ENCODE measurements at places on chromosomes 2 and 18. TPM values are rescaled to one million over a fixed set of nuclear protein-coding genes. Genes with fewer than 3 reads are reported as not detected.
A peak's percentile ranks its signal among the peaks of the same experiment; 100 is the strongest.

GRCh38 chr2:176091329-176092258 lies 927 bp upstream of the HOXD13 start:
- no peak for DNase-seq

GRCh38 chr2:231642631-231643494 lies 50.2 kb downstream of the TEX44 start:
- peak; percentile 88 for DNase-seq

DNA sequence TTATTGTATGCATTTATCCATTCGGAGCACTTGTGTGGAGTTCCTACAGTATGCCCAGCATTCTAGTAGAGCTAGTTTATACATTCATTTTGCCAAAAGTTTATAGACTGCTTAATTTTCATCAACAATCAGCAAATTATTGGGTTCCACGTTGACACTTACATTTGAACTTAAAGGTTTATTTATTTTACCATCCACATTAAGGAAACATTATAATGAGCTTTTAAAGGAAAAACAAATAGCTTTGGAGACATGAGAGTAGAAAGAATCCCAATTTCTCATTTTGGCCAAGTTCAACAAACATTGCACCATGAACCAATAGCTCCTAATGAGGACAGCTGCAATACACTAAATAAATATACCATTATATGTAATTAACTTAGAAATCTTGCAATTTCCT lies 501.2 kb upstream of the SMIM21 start:
- no peak for DNase-seq

DNA sequence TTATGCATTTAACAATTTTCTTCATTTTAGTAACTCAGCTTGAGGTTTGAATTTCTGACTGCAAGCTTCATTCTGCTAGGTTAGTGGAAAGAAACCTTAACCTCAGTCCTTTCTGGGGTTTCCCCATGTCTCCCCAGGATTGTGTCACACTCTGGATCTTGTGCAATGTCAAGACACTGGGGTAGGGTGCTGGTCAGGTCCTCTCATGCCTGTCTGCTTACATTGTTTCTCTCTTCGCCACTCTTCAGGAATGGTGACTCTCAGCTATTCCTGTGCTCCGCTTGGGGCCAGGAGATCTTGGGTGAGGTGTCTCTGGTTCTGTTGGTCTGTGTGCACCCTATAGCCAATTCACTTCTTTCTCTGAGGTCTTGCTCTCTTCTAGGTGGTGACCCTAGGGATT lies 23.9 kb downstream of the CTLA4 start:
- DNase-seq = no peak

GRCh38 chr2:58558881-58559280 lies 317.8 kb upstream of the FANCL start:
- no peak for DNase-seq

DNA sequence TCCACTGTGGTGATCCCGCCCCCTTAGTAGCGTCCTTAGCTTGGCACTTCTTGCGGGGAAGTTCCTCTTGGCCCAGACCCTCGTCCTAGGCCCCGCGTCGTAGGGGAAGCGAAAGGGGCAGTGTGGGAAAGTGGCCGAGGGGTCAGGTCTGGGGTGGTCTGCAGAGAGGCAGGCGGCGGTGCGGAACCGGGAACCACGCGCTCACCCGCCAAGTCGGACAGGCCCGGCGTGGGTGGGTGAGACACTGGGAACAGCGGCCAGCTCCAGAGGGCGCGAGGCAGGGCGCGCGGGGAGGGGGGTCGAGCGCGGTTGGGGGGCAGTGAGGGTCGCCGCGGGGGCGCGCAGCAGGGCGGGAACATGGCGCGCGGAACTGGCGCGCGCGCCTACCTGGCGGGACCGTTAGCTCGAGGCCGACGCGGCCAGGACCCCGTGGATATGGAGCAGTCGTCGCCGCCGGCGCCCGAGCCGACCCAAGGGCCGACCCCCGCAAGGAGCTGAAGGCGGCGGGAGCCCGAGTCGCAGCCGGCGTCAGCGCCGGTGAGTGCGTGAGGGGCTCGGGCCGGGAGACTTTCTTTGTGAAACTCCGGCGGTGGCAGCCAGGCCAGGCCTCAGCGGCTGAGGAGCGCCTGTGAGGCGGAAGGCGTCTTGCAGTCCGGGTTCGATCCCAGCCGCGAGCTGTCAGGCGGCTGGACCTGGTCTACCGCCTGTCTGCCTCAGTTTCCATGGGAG lies 2896.7 kb upstream of the TEKT4 start:
- DNase-seq = no peak

GRCh38 chr2:10668402-10669012 lies 21.3 kb downstream of the NOL10 start:
- DNase-seq = peak; percentile 76

DNA sequence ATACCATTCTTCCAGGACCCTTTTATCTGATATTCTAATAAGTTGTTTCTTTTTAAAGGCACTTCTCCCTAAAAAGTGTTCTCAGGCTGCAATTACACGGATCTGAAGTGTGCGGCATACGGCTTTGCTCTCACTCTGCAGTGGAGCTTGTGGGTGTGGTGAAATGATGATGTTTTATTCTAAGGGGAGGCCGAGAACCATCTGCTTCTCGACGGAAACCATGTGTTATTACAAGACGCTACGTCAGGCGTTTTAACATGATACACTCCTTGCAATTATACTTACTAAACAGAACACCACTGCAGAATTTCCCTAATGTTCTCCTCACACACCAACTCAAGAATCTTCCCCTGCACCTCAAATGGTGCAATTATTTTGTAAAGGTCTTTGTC lies 34.9 kb upstream of the CTDP1 start:
- DNase-seq = no peak

- no peak for DNase-seq
Observed at GRCh38 chr2:230657462-230657861, 55.2 kb upstream of the CAB39 start.

DNA sequence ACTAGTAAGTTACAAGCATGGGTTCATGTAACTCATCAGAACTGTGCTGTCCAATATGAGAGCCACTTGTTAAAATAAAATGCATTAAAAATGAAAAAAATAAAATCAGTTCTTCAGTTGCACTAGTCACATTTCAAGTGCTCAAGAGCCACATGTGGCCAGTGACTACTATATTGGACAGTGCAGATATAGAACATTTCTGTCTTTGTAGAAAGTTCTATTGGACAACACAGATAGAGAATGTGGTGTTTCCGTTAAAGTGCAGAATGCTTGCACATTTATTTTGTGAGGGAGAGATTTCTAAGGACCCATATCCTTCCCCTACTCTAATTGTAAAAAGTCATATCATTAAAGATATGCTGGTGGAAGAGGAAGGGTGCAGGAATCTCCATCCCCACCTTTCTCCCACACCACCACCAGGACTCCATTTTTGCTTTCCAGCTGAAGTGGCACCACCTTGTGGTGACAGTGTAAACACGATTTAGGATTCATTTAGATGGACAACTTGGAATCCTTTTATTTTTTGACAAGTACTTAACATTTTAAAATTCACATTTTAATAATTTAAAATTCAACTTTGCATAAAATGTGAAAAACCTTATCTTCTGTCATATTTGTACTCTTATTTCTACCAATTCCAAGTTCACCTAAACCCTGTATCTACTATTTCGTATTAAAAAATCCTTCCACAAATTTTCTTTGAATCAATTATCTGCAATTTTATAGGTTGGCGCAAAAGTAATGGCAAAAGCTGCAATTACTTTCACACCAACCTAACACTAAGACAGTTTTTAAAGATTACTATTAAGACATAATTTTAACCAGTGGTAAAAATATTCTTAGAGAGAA lies 9.4 kb upstream of the CD302 start:
- peak; percentile 18 for DNase-seq

DNA sequence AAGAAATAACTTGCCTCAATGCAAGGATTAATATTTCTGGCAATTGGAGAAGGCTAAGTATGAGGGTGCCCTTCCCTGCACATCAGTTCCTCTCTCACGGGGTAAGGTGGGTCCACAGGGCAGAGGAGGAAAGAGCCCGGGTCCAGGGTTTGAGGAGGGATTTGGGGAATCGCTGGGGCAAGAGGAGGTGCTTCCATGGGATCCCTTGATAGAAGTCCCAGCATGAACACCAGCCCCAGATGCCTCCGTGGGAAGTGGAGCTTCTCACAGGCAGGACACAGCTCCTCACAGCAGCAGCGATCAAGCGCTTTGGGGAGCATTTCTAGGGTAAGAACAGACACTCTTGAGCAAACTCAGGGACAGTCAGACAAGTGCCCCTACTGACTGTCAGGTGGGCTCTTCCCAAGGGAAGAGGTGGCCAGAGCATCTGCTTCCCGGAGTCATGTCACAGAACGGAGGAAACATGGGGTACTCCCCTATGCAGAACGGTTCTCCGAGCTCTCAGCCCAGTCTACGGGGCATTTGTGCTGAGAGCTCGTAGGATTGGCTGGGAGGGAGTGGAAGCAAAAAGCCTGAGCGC lies 218.9 kb upstream of the ARL4C start:
- DNase-seq = no peak

DNA sequence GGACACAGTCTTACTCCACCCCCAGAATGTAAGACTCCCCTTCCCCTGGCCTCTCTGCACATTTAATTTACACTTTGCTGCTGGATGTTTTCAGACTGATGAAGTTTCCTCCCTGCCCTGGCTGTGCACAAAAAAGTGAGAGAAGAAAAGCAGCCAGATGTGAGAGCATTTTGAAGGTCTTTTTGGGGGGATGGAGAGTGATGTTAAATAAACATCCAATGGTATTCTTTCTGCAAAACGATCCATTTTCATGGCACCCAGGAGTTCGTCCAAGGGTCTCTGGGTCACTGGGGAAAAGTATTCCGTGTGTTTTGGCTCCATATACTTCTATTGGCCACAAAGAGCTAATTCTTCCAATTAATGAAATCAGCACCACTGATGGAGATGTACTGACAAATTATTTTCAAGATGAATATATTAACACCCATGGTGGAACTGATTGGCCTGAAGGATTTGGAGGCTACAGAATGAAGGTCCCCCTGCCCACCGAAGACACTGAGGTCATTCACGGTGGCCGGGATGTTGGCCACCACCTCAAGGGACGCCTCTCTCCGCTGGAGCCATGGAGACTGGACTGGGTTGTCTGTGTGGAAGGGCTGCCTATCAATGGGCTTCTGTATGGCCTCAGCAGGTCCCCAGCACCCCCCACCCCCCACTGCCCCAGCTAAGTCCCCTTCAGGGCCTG lies 107.6 kb upstream of the PKDCC start:
- DNase-seq = no peak

GRCh38 chr2:152583512-152584229 lies 133.6 kb downstream of the PRPF40A start:
- no peak for DNase-seq

- no peak for DNase-seq
Observed at GRCh38 chr2:28710545-28710944, 41.1 kb upstream of the PPP1CB start.

- DNase-seq = no peak
Observed at GRCh38 chr2:157764386-157764785, 111.7 kb downstream of the ACVR1 start.

Gene DOK6
- total RNA-seq = not detected

Gene COBLL1
- total RNA-seq = 4.4 TPM

Gene HSBP1L1
- 45.4 TPM for total RNA-seq

Measured in Panc1 (cell line).